ENCODE measurements at places on chromosomes 3 and 15. TPM values are rescaled to one million over a fixed set of nuclear protein-coding genes. Genes with fewer than 3 reads are reported as not detected.

- DNase-seq = no peak
Measured at GRCh38 chr3:34218706-34219385, 420.4 kb downstream of the PDCD6IP start.

DNA sequence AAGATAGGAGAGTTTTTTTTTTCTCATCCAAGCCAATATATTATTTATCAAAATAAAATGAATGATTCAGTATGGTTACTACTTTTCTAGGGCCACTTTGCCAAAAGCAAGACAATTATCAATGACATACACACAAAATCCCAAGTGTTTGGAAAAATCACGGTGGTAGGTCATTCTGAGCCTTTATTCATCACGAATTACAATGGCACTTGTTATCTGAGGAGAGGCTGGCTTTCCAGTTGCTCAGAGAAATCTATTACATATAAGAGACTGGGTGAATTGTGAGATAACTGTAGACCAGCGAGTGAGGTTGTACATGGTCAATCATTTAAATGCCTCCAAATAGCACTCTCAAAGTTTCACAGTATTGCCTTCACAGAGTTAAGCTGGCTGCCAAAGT is 20.4 kb upstream of the FGF12 start:
- DNase-seq = no peak

- no peak for DNase-seq
Measured at GRCh38 chr15:29379647-29380046, 110.0 kb upstream of the NSMCE3 start.

The TRIM69 gene
- total RNA-seq = 7.7 TPM

- no peak for DNase-seq
Measured at GRCh38 chr15:96086164-96086563, 244.3 kb upstream of the NR2F2 start.

The PLA2G4E gene
- not detected for total RNA-seq

DNA sequence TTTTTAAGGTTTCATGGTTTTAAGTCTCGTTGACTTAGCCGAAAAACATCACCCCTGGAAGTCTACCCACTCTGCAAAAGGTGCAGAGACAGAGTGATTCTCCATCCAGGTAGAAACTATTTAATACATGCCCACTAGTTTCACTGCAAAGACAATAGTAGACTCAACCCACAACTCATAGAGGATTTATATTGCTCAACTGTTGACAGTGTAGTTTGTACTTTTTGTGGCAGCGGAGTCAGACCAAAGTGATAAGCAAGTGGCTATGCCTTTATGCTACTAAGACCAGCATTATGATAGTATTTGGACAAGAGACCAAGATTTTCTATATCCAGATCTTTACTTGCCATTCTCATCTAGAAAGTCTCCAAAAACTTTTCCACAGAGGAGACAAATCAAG is 98.8 kb upstream of the ZBTB20 start:
- no peak for DNase-seq

GRCh38 chr3:120462409-120462959 is 11.7 kb upstream of the FSTL1 start:
- no peak for DNase-seq

GRCh38 chr15:88617031-88617722 is 4.0 kb upstream of the AEN start:
- DNase-seq = no peak

DNA sequence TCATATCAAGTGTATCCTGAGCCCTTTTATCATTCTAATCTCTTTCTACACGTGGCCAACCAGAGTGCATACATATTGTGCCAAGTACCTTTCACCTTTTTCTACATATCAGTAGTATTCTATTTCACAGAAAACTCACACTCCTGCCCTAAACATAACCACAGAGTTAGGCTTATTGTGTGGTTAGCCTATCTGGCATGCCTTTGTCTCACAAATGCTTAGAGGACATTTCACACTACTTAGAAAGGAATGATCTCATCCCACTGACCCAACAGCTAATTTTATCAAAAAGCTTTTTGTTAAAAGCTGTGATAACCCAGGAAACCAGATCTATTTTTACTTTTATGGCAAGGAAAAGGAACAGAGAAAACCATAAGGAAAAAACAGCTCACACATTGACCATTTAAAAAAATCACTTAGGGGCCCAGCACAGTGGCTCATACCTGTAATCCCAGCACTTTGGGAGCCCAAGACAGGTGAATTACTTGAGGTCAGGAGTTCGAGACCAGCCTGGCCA is 17.8 kb upstream of the MAP4 start:
- DNase-seq = peak; percentile 87

DNA sequence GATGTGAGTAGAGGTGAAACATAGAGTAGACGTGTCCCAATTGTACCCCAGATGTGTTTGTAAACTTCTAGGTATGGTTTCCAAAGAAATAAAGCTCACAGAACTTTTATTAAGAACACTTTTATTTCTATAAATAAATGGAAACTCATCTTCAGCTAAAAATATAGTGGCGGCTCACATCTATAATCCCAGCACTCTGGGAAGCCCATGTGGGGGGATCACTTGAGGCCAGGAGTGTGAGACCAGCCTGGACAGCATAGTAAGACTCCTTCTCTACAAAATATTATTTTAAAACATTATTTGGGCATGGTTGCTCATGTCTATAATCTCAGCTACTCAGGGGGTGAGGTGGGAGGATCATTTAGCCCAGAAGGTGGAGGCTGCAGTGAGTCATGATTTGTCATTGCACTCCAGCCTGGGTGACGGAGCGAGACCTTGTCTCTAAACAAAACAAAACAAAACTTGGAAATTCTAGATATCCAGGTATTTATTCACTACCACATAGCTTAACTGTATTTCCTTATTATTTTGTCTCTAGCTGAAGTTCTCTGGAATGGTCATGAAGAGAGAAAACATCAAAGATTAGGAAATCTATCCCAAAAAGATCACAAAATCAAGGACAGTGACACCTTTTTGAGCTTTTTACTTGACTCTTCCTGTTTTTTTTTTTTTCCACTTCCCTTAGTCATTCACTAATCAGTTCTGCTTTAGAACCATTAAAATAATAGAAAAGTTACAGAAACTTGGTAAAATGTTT is 258.1 kb downstream of the TIGIT start:
- DNase-seq = peak; percentile 88

DNA sequence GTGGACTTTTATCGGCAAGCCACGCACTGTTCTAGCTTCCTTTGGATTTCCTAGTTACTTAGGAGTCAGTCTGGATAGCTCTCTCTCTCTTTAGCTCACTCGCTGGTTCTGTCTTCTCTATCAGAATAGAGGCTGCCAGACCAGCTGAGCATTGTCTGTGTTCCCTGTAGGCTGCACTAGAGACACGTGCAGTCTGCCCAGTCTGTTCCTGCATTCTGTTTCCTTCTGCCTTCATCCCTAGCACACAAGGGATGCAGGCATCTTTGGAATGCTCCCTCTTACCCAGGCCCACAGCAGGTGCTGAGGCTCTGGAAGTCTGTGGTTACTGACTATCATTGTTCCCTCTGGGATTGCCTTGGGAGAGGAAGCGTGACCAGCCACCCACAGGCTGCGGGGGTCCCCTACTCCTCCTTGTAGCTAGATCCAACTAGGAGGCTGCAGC is 322.8 kb downstream of the ZNF621 start:
- peak; percentile 12 for DNase-seq

GRCh38 chr15:69194854-69195253 is 34.4 kb downstream of the GLCE start:
- DNase-seq = no peak

The MFN1 gene
- 54.0 TPM for total RNA-seq

DNA sequence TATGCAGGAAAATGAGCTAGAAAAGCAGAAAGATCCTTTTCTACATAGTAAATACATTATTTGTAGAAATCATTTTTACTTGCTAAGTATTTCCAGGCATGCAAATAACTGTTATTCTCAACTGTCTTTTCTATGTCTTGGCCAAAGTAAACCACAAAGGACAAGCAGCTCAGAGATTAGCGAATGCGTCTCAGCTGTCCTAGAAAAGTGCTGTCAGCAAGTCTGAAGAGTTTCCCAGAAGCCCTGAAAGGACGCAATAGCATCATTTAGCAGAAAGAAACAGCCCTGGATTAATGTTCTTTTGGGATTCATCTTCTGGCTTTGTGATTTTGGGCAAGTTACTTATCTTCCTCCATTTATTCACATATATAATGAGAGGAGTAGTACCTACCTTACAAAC is 100.3 kb downstream of the ZIC1 start:
- no peak for DNase-seq

DNA sequence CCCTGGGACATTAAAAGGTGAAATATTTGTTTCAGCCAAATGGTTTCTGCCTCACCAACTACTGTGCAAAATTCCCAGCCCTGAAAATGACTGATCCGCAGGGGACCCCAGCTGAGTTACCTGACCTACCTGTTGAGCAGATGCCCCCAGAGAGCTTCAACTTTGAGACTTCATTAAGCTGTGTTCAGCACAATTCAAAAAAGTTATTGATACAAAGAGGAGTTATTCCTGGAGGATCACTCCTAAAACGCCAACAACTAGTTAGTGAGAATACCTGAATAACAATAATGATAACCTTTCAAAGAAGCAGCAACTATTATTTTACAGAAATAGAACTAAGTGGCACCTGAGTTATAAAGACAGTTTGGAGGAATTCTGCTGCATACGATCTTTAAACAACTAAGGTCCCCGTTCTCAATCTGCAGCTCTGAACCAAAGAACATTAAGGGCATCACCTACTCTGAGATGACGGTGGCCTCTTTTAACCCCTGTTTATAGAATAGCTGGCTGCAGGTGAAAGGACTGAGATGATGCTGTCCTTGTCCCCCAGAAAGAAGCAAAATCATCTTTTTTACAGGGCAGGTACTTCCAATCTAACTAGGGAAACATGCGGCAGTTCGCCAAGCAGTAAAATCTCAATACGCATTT is 659 bp downstream of the GADL1 start:
- no peak for DNase-seq

The GPR171 gene
- not detected for total RNA-seq

The SNTN gene
- not detected for total RNA-seq

- DNase-seq = no peak
Measured at GRCh38 chr15:84765675-84766074, 17.3 kb downstream of the ZNF592 start.

- no peak for DNase-seq
Measured at GRCh38 chr15:95442107-95442719, 888.3 kb upstream of the NR2F2 start.

- no peak for DNase-seq
Measured at GRCh38 chr15:74050556-74051234, 31.7 kb downstream of the GOLGA6A start.

The DYNC1LI1 gene
- total RNA-seq = 30.2 TPM

- no peak for DNase-seq
Measured at GRCh38 chr3:174792864-174793263, 66.3 kb upstream of the NAALADL2 start.

DNA sequence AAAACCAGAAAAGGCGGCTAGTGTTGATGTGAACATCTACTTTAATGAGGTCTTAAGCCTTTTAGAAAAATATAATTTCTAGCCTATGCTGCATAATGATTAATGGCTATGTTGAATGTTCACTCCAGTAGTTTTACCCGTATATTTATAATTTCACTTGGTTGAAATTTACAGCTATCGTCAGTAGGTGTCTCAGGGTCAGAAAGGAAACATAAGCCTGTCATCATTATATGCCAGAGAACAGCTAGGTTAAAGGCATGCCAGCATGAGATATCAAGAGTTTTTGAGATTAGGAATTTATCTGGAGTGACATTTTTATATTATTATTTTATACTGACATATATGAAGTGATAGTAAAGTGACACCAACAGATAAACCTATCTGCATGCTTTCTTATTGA is 904.1 kb downstream of the OTOL1 start:
- no peak for DNase-seq

- DNase-seq = no peak
Measured at GRCh38 chr3:83403927-83404326, 1554.9 kb upstream of the CADM2 start.

The SCAANT1 gene
- not detected for total RNA-seq

The CCR8 gene
- not detected for total RNA-seq

DNA sequence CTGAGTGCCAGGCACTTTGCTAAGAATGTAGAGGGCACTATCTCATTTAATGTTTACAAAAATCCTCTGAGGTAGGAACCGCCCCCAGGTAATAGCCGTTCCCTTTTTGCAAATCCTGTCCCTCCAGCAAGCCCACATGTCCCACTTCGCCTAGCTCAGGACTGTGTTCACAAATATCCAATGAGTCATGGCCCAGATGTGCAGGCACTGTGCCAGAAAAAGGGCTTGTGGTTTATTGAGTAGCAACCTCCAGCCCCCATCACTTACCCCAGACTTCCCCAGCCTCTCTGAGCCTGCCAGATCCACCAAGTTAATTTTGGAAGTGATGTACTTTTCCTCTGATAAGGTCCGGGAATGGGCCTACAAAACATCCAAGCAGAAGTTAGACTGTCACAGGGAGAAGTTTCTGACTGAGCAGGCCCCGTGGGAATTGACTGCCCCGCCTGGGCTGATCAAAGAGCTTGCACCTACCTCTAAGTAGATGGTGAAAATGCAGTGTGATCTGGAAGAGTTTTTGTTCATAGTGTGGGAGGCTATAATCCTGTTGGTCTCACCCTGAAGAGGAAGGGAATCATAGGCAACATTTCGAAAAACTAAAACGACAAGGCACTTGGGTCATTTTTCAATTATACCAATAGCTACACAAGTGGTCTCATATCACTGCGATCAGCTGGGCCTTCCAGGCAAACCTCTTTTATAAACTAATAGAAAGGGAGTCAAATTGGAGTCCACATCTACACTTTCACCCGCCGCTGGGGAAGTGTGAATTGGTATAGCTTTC is 15.7 kb downstream of the KIF9 start:
- DNase-seq = peak; percentile 93

DNA sequence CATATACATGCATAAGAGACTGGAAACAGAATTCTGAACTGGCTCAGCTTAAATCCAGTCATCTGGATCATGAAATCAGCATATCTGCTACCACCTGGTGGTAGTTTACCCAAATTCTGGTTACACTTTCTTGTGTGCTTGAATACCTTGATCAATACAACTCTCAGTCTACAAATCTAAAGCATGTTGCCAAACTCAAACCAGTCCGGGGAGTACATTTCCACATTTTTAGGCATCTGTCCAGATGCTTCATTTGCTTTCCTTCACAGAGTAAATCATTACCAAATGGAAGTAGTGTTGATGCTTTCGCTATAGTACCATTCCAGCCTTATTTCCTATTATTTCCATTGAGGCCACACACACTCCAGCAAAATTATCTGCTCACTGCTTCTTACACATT is 126.4 kb downstream of the P2RY1 start:
- DNase-seq = peak; percentile 34

- DNase-seq = no peak
Measured at GRCh38 chr3:45057557-45057956, 31.5 kb downstream of the CLEC3B start.

The WNT7A gene
- total RNA-seq = 19.9 TPM

The IL17RC gene
- total RNA-seq = 17.8 TPM

The AMOTL2 gene
- total RNA-seq = 144 TPM
